Kidney tubule cell (primary cell): ENCODE measurements at places on chromosomes 6 and 20.
A peak's percentile ranks its signal among the peaks of the same experiment; 100 is the strongest.

- peak; percentile 69 for DNase-seq
Observed at GRCh38 chr20:21665687-21666446, 39.6 kb upstream of the PAX1 start.

- peak; percentile 99 for DNase-seq
Observed at GRCh38 chr6:158026054-158026900, 44.6 kb downstream of the SYNJ2 start.

- DNase-seq, result no peak
Observed at GRCh38 chr6:48996461-48997119, 466.5 kb downstream of the MMUT start.

DNA sequence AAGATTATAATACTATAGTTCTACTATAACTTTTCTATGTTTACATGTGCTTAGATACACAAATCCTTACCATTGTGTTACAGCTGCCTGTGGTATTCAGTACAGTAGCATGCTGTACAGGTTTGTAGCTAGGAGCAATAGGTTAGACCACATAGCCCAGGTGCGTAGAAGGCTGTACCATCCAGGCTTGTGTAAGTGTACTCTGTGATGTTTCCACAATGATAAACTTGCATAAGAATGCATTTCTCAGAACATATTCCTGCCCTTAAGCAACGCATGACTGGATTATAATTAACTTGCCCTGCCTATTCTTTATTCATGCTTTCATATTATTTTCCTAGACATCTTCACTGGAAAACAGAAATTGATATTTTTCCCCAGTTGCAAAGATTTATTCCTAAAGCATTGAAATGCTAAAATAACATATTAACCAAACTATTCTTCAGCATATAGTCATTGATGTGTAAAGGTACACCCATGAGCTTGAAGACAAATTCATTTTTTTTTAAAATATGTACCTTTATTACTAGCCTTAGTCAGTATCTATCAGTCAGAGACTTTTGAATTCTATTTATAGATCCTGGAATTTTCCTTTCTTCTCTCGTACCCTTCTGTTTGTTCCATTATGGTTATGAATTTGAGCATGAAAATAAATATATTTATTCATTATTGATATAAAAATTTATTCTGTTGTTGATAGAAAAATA is 7.2 kb upstream of the CTAGE9 start:
- DNase-seq, result peak; percentile 16

- DNase-seq, result no peak
Observed at GRCh38 chr6:44438827-44439226, 51.3 kb downstream of the CDC5L start.

DNA sequence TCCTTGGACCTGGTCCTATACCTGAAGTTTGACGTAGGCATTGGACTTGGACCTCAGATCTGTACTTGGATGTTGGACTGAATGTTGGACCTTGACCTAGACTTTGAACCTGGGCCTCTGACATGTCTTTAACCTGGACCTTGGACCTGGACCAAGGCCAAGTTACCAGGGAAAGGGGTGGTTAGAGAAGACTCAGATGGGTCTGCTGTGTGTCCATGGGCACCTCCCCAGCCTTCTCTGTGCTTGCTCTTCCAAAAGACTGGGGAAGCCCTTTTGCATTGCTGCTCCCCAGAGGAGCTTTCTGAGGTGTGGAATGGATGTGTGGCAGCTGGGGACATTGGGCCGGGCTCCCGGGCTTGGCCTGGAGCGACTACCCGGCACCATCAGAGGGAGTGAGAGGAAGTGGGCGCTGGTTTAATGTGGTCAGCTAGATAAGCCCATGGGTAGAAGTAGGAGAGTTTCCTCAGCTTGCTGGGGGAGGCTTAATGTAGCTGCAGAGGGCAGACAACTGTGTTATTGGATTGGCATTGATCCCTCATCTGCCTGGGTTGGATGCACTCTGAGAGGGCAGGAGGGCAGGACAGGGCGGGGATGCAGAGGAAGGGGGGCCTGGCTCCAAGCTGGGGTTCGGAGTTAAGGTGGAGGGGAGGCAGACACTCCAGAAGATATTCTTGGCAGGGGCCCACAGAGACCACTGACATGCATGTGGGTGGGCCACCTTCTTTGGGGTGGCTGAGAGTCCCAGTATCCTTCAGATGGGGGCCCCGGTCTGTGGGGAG is 4.2 kb downstream of the SCRT2 start:
- DNase-seq, result no peak

DNA sequence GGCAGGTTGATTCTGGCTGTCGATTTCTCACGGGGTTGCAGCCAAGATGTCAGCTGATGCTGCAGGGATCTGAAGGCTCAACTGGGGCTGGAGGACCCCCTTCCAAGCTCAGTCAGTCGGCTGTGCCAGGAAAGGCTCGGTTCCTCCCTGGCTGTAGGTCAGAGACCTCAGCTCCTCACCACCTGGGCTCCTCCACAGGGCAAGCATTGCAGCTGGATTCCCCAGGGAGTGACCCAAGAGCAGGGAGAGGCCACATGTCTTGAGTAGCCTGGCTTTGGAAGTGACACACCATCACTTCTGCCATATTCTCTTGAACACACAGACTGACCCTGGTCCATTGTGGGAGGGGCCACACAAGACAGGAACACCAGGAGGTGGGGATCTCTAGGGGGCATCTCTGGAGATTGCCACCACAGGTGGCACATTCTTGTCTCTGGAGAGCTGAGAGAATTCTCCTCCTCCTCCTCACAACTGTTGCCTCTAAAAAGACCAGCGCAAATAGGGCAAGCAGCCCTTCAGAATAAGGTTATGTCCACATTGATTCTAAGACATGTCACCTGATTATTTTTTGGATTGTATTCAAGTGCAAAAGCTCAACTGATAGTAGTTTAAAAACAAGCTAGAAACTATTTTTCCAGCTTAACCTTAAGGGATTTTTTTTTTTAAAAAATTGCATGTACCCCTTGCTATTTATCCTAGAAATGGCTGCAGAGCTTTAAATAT is 270.5 kb downstream of the NRN1 start:
- no peak for DNase-seq

DNA sequence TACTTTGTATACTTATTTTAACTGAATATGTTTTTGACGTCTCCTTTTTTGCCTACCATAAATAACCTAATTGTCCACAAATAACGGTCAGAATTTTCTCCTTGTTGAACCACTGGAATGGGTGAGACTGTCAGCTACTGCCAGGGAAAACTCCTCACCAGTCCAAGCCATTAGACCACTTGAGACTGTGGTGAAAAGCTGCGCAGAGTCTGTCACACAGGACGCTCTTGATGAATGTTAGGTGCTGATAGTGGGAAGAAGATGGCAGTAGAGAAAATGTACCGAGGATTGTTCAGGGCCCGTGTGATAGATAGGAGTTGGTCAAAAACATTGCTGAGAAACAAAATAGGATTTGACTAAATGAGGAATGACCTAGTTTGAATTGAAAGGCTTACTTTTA is 75.6 kb upstream of the KIF25 start:
- DNase-seq, result no peak

GRCh38 chr20:50110141-50111047 is 2.6 kb downstream of the UBE2V1 start:
- DNase-seq, result peak; percentile 82

- DNase-seq, result peak; percentile 13
Observed at GRCh38 chr20:1792274-1792673, 102.9 kb upstream of the SIRPA start.

DNA sequence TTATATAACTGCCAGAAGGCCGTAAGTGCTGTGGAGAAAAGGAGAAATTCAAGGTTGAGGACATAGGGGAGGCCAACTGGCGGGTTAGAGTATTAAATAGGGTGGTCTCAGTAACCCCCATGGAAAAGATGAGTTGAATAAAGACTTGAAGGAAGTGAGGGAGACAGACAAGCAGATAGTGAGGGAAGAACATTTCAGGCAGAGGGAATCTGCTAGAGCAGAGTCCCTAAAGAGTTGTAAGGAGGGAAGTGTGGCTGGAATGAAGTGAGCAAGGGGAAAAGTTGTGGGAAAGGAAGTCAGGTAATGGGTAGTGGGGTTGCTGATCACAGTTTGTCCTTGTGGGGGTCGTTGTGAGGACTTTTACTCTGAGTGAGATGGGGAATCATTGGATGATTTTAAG is 1.4 kb downstream of the KIFC1 start:
- no peak for DNase-seq

DNA sequence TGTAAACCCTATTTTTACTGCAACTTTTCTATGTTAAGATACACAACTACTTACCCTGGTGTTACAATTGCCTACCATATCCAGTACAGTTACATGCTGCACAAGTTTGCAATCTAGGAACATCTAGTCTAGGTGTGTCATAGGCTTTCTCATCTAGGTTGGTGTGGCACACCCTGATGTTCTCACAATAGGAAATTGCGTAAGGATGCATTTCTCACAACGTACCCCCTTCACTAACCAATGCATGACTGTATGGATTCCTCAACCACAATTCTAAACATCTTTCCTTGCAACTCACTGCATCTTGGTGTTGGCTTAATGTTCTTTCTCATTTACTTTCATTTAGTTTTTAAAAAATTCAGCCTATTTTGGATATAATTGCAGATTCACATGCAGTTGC is 31.6 kb downstream of the GJA10 start:
- no peak for DNase-seq

- DNase-seq, result no peak
Observed at GRCh38 chr6:147164761-147165160, 39.5 kb upstream of the STXBP5 start.

DNA sequence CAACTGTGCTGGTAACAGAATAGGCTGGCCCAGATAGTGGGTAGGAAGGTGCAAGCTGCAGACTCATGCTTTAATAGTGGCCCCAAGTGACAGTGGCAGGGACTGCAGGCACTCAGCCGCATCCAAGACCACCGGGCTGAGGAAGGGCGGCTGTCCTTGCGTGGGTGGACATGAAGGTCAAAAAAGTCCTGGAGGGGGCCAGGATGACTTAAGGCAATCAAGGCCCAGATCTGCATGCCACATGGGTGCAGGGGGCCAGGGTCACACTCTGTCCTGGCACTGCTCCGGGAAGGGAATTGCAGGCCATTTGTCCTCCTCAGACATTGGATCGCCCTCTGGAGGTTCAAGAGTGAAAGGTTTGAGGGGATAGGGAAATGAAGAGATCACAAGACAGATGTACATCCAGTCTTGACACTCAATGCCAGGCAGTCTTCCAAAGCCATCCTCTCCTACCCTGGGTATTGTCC is 10.4 kb upstream of the VNN2 start:
- peak; percentile 61 for DNase-seq

GRCh38 chr6:15993716-15994228 is 135.1 kb upstream of the MYLIP start:
- no peak for DNase-seq

- DNase-seq, result peak; percentile 9
Observed at GRCh38 chr6:114304304-114304887, 38.4 kb downstream of the HS3ST5 start.

- no peak for DNase-seq
Observed at GRCh38 chr20:57940868-57941522, 231.2 kb upstream of the PMEPA1 start.

- no peak for DNase-seq
Observed at GRCh38 chr20:31859998-31860380, 10.3 kb downstream of the DUSP15 start.

GRCh38 chr6:33987531-33988021 is 158.3 kb downstream of the GRM4 start:
- DNase-seq, result no peak
